ENCODE measurements at places on chromosomes 2 and 18. TPM values are rescaled to one million over a fixed set of nuclear protein-coding genes. Genes with fewer than 3 reads are reported as not detected.

Gene ALK
- not detected for total RNA-seq

Gene PNPT1
- total RNA-seq: 22.2 TPM

Gene CCDC121
- total RNA-seq: 6.5 TPM

Gene SNTG2
- total RNA-seq: 0.77 TPM

Gene WDCP
- total RNA-seq: 8.0 TPM

Gene FNDC4
- 1.8 TPM for total RNA-seq

Gene AFF3
- total RNA-seq: 10.0 TPM

Gene EFEMP1
- total RNA-seq: 50.7 TPM

DNA sequence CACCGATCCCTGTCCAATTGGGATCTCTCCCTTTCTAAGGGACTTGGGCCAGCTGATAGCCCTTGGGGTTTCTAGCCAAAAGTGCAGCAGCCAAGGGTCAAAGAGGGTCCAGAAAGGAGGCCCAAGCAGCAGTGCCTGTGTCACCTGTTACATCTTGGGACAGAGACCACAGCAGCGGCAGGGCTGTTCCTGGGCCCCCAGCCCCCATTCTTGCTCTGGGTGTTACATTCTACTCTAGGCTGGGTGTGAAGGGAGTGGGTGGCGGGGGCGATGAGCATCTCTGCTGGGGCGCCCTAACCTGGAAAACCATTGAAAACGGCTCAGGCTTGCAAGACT lies 1.2 kb downstream of the PAX3 start:
- no peak for DNase-seq

- DNase-seq: no peak
Observed at GRCh38 chr2:22882011-22882410, 503.0 kb upstream of the KLHL29 start.

- no peak for DNase-seq
Observed at GRCh38 chr2:40187054-40187453, 264.8 kb downstream of the SLC8A1 start.

DNA sequence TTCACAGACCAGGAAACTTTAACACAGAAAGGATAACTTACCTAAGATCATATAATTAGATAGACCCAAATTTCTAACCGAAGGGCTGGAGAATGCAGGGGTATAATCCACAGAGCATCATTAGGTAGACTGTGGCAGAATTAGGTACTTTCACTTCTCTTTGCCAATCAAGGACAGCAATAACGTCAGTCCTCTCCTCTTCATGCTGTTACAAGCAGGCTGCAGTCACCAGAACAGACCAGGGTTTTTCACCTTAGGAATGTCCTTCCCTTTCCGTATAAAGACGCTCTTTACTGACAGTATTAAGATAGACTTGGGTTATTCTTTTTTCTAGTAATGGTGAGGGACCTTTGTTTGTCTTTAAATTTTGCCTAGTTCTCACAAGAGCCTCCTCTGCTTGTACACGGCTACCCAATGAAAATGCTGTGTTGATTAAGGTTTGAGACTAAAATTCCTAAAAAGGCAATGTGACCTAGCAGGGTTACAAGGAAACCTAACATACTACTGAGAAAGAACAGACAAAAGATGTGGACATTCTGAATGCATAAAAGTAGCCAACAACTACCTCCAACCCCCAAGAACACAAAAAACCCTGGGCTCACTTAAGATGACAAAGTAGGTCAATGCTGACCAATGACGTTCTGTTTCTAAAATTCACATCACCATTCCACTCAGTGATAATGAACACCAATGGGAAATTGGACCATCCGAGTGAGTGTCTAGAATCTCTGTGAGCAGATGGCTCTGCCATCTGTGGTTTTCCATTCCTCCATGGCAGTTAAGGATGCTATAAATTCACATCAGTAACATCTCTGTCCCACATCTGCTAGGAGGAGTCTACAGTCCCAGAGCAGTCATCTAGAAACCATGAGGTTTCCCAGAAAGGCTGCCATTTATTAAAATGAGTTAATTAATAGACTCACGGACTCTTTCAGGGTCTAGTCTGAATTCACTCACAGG lies 2.1 kb downstream of the PDIA6 start:
- no peak for DNase-seq

- DNase-seq: no peak
Observed at GRCh38 chr18:79800371-79801180, 2.8 kb downstream of the KCNG2 start.

- DNase-seq: no peak
Observed at GRCh38 chr2:246489-247144, 17.2 kb downstream of the SH3YL1 start.

- DNase-seq: no peak
Observed at GRCh38 chr2:133085646-133086045, 415.6 kb upstream of the LYPD1 start.

DNA sequence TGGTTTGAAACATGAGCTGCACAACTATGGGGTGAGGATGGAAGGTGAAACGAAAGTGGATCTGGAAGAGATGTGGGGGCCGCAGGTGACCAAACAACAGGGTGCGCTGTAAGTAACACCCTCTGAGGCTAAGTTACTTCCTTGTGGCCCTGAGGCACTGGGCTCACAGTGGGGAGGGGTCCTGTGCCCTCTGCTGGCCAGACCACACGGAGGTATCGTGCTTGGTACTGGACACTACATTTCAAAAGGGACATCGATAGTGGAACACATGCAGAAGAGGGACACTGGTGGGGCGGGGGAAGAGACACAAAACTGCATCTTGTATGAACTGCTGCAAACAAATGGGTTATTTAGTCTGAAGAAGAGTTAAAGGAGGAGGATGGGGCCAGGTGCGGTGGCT lies 110.6 kb downstream of the CLIP4 start:
- no peak for DNase-seq

DNA sequence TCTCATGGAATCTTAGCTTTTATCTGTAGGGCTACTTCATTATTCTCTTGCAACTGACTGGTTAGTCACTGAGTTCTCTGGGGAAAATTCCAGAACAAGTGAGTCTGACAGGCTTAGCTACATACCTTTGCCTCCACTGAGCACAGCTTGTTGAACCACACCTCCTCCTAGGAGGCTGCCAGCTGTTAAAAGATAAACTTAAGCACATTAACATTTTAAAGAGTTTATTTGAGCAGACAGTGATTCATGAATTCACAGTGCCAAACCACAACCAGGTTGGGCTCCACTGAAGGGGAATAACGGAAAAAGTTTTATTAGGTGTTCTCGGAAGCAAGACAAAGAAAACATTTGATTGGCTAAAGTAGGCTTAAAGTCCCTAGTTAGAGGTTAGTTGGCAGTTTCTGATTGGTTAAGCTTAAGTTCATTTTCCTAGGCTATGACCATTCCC lies 12.5 kb upstream of the SLC38A11 start:
- DNase-seq: no peak

DNA sequence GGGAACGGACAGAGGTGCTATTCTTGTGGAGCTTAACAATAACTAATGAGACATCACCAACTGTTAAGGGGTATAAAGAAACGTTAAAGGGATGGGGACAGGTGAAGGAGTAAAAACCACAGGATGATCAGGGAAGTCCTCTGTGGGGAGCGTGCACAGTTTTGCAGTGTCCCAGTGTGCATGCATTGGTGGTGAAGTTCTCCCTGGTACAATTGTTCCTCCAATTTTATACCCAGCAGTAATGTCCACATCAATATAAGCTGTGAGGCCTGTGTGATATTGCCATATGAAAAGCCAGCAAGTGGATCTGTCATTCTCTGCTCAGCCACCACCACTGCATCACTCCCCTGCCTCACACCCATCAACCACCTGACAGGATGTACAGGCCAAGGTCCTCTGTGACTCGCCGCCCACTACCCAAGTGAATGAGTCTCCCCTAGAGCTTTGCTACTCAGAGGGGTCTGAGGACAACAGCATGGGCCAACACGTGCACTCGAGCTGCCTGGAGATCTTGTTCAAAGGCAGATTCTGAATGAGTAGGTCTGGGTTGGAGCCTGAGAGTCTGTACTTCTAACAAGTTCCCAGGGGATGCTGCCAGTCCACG lies 4.6 kb downstream of the MLPH start:
- no peak for DNase-seq

DNA sequence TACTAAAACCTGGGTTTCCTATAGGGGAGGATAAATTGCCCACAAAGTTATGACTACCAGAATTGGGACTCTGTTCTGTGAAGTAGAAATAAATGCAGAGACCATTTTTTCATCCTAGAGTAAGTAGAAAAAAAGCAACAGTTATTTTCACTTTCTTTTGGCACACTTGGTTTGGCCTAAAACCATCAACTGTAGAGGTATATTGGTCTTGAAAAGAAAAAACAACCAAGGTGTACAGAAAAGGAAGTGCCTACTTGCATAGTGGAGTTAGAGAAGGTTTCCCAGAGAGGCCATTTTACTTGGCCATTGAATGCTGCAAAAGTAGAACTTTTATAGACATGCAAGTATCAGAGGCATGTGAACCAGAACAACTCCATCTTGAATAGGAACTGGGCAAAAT lies 89.4 kb upstream of the TACR1 start:
- no peak for DNase-seq

DNA sequence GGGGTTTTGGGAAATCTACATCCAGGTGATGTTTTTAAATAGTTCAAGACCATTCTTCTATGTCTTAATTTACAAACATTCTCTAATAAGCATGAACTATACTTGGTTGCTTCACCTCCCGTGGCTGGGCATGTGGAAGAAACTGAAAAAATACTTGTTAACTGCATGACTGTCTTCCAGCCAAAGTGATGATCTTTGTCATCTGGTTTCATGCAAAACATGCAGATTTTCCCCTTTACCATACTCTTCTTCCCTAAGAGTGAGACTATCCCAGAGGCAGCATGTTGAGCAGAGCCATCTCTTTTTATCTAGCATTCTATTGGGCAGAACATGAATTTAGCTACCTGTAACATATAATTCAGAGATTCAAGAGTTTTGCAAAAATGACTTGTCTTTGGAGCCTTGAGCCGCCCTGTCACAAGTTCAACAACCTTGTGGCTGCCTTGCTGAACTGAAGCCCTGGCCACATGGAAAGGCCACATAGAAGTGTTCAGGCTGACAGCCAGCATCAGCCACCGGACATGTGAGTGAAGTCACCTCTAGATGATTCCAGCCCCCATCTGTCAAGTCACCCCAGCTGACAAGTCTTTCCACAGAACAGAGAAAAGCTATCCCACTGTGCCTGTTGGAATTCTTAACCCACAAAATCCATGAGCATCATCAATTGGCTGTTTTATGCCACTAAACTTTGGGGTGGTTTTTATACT lies 142.8 kb downstream of the ANKRD44 start:
- no peak for DNase-seq

GRCh38 chr2:205814039-205814364 lies 131.7 kb downstream of the NRP2 start:
- no peak for DNase-seq

GRCh38 chr2:7438855-7439254 lies 521.6 kb downstream of the RNF144A start:
- DNase-seq: no peak

DNA sequence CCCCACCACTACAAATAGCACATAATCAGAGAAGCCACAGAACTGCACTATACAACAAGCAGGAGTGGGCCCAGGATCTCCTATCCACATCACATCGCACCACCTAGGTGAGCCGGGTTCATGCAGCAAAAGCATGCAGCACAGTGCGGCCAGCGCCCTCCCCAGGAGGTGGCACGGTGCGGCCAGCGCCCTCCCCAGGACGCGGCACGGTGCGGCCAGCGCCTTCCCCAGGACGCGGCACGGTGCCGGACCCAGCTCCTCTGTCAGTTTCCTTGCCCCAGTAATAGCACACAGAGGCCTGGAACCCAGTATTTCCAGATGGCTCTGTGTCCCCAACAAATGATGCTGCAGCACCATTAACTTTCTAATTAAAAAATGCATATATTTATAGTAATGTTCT lies 114.1 kb downstream of the EIPR1 start:
- no peak for DNase-seq

- DNase-seq: no peak
Observed at GRCh38 chr2:129188451-129188850, 791.0 kb upstream of the RAB6C start.

DNA sequence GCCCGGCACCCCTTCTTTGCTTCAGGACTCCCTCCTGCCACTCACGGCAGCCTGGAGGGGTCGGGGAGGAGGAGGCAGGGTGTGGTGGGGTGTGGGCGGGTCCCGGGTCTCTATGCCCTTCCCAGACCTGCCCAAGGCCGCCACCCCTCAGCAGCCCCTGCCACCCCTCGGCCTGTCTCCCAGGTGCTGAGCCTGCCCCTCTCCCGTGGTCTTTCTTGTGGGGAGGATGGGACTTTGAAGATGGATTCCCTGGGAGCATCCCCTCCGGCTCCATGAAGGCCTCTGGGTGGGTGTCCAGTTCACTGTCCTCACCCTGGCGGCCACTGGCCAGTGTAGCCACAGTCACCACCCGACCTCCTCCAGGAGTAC lies 23.2 kb downstream of the KCNIP3 start:
- no peak for DNase-seq

Measured in left ventricle myocardium superior (tissue), 1 donor.